ENCODE measurements at places on chromosomes 5 and 9.

GRCh38 chr5:14109771-14110170, 33.4 kb upstream of the TRIO start:
- DNase-seq: peak; percentile 22

DNA sequence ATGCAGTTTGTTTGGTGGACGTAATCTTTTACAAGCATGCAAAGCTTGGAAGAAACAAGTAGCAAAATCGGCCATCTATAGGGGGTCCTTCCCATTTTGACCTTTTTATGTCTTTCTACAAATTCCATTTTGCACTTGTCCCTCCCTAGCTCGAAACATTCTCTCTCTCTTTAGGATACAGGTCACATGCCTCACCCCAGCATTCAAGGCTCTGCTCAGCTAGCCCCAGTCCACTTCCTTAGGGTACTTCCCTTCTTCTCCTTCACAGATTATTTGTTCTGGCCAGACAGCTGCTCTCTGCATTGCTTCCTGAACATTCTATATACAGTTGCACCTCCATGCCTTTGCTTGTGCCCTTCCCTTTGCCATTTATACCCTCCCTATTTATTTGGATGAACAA, 31.7 kb upstream of the TRIM14 start:
- no peak for DNase-seq

DNA sequence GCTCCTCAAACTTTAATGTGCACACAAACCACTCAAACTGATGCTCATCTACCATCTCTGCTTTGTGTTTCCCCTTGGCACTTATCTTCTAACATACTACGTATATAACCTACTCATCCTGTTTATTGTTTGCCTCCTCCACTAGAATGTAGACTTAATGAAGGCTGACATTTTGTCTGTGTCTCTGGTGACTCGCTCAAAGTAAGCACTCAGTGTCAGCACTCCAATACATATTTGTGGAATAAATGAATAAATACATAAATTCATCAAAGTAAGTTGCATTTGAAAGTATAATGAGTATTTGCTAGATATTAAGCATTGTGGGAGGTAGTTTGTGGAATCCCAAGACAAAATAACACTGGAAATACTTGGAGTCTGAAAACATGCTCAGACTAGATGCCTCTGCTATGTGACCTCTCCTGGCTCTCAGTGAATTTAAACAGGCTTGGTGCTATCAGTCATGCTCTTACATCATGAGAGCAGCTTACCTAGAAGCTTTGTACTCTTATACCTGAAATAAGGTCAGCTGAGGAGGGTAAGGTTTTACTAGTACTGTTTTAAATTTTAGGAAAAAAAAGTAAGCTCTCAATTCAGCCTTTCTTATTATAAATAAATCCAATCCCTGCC, 37.0 kb upstream of the RANBP6 start:
- no peak for DNase-seq

GRCh38 chr5:153159616-153160015, 330.9 kb upstream of the GRIA1 start:
- DNase-seq: no peak

DNA sequence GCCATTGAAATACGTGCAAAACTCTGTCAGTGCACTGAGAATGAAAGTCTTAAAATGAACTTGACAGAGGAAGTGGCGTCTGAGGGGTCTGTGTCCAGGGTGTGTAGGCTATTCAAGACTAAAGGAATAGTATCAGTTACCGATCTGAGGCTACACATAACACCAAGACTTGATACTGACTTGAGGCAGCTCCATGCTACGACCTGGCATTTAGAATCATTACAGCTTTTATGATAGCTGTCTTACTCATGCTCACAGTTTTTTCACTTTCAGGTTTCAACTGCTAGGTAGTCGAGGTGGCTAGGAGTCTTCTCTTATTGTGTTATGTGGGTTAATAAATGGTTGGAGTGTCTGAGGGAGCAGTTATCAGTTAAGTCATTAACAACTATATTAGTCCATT, 92.8 kb upstream of the SLCO6A1 start:
- DNase-seq: no peak

DNA sequence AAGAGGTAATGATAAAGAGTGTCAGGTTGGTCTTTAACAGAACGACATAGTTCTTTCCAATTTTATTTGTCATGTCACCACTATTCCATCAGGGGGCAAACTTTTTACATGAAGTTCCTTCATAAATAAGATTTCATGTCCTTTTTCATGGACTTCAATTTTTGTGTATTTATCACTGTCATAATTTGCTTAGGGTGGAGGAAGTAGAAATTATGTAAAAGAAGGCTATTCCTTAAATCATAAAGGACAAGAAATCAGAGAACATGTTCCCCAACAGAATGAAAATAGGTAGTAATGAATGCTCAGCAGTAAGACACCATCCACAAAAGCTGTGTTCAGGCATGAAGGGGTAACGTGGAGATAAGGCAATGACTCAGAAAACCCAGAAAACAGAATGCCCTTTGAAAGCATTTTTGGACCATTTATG, 72.7 kb downstream of the ZFAND5 start:
- DNase-seq: no peak

DNA sequence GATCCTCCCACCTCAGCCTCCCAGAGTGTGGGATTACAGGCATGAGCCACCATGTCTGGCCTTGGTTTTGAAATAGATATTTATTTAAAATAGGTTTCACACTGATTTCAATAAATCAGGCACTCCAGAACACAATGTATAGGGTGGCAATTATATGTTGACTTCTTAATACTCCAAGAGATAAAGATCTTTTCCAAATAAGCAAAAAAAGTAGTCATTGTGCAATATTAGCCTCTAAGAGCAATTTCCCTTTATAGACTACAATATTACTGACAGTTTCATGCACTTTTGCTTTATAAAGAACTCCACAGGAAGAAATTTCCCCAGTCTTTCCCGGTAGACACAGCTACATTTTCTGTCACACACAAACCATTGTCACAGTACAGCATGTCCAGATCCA, 23.4 kb upstream of the RUFY1 start:
- no peak for DNase-seq

DNA sequence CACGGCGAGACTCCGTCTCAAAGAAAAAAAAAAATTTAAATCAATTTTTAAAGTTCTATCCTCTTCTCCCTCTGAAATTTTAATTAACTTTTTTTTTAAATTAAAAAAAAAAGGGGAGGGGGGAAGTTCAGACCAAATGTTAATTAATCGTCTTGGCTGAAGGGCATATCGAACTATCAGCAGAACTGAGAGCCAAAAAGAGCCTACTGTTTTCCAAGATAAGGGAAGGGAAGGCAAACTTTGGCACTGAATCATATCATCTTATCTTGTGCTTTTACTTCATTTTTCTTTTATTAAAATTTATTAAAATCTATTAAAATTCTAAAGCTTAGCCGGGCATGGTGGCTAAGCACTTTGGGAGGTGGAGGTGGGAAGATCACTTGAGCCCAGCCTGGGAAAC, 45.9 kb upstream of the MTMR12 start:
- no peak for DNase-seq

DNA sequence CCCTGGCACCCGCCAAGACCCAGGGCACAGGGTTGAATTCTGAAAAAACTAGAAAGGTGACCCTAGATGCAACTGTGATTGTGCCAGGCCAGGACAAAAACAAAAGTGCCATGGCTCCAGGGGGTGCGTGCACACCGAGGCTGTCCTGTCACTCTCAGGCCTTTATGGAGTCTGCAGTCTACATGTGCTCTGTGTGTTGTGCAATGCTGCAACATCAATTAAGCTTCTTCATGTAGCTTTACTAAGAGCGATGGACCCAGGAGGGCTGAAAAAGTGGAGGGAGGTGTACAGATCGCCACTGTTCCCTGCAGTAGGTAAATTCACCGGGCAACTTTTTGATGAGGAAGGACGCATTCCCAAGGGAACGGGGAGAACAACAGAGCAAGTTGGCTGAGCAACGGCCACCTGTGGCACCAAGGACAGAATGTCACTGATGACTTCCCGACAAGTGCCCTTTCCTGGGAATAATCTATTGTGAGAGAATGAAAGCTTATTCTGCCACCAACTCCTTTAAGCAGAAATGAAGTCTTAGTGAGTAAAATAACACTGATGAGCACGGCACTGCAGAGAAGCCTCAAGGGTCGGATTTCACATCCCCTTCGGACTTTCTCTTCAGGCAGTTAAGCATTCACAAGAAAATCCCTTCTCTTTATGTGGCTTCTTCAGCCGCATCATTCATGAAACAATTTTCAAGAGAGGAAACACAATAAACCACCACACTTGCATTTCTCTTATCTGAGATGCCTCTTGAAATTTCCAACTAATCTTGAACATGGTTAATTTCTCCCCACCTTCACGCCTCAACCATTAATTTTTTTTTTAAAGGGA, 149.6 kb downstream of the DROSHA start:
- DNase-seq: no peak

DNA sequence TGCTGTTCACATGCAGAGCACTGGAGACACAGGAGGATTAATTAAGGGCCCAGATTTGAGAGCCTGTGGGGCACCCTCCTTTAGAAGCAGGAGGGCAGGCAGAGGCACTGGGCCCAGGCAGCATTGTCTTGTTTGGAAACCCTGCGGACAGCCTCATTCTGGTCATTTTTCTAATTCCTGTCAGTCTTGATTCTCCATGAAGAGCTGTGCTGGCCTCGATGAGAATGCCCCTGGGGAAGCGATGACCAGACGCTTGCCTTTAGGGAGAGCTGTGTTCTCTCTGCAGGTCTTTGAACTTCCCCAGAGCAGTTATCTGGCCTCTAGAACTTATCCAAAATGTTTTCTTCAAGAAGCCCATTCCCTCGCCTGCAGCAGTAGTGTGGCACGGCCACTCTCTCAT, 117.8 kb upstream of the PTCH1 start:
- DNase-seq: no peak

DNA sequence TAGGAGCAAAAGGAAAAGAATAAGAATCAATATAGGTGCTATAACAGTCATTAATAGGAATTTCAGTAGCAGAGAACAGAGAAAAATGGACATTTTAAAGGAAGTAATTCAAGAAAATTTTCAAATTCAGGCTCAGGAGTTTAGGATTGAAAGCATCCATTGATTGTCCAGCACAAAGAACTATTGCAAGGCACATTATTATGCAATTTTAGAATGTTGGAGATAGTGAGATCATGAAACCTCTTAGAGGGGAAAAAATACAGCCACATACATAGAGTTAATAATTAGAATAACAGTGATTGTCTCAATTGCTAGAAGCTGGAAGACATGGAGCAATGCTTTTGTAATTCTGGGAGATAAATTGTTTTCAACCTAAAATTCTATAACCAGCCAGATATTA, 31.5 kb downstream of the CNTLN start:
- DNase-seq: no peak

- no peak for DNase-seq
Measured at GRCh38 chr5:74320526-74320925, 320.0 kb downstream of the ENC1 start.

DNA sequence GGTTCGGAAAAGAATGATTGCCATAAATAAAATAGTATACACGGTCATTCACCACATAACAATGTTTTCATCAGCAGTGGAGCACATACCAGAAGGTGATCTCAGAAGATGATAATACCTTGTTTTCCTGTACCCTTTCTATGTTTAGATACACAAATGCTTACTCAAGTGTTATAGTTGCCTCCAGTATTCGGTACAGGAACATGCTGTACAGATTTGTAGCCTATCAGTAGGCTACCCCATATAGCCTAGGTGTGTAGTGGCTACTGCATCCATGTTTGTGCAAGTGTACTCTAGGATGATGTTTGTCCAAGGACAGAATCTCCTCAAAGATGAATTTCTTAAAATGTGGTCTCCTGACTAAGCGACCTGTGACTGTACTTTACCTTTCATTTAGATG, 59.2 kb downstream of the ICE1 start:
- DNase-seq: no peak

DNA sequence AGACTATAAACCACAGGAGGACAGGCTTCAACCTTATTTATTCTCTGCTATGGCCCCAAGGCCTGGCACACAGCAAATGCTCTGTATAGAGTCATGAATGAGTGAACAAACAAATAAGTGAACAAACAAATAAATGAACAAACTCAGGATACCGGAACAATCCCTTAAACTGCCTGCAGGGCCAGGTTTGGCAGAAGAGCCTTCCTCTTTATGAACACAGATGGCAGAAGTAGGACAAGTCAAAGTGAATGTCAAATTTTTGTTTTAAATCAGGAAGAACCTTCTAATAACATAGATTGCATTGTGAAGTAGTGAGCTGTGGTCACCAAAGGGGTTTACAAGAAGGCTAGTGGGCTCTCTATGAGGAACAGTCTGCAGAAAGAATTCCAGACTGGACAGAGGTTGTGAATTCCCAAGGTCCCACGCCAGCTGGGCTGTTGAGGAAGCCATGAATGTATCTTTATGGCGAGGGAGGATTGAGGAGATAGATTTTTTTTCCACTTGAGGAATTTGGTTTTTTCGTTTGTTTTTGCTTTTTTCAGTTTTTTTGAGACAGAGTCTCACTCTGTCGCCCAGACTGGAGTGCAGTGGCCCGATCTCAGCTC, 30.3 kb upstream of the STING1 start:
- DNase-seq: no peak

GRCh38 chr9:2179567-2179966, 164.4 kb downstream of the SMARCA2 start:
- DNase-seq: no peak

- DNase-seq: no peak
Measured at GRCh38 chr9:124010665-124011321, 775 bp upstream of the LHX2 start.

DNA sequence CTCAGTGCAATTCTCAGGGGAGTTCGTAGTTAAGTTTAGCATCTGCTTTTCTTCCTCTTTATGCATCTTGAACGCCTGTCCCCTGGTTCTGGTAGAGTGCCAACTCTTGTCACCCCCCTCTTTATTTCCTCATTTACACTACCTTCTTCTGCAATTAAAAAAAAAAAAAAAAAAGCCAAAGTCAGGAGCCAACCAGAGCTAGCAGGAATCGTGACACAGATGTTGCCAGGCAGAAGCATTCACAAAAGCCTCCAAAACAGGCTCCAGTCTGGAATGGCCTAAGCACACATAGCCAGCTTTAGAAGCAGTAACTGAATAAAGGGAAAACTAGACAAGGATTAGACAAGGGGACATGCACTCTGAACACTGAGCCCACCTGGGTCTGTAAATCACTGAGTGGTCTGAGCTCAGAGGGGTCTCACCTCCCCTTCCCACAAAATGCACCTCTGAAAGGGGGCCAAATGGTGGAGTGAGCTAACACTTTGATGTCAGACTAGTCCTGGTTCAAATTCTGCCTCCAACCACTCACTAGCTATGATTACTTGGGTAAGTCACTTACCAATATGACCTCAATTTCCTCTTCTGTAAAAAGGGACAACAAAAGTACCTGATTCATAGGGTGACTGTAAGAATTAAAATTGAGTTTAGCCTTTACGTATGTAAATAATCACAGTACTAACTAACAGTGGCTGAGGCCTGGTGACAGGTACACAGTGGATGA, 2.0 kb downstream of the CD74 start:
- DNase-seq: peak; percentile 35

- no peak for DNase-seq
Measured at GRCh38 chr5:143124593-143124992, 278.9 kb downstream of the NR3C1 start.

GRCh38 chr5:167671176-167671575, 620.3 kb upstream of the WWC1 start:
- DNase-seq: no peak

Measured in HS-5 (cell line).